ENCODE measurements at places on chromosomes 5 and 9. TPM values are rescaled to one million over a fixed set of nuclear protein-coding genes. Genes with fewer than 3 reads are reported as not detected.

- DNase-seq = no peak
- no peak overlapping the region for H3K4me3 ChIP-seq
- no peaks in the 10 kb centered on the region for H3K36me3 ChIP-seq
- H3K4me1 ChIP-seq = no peaks in the 10 kb centered on the region
- H3K27ac ChIP-seq = no peak overlapping the region
Observed at GRCh38 chr5:59829386-59829785, 64.1 kb downstream of the PDE4D start.

DNA sequence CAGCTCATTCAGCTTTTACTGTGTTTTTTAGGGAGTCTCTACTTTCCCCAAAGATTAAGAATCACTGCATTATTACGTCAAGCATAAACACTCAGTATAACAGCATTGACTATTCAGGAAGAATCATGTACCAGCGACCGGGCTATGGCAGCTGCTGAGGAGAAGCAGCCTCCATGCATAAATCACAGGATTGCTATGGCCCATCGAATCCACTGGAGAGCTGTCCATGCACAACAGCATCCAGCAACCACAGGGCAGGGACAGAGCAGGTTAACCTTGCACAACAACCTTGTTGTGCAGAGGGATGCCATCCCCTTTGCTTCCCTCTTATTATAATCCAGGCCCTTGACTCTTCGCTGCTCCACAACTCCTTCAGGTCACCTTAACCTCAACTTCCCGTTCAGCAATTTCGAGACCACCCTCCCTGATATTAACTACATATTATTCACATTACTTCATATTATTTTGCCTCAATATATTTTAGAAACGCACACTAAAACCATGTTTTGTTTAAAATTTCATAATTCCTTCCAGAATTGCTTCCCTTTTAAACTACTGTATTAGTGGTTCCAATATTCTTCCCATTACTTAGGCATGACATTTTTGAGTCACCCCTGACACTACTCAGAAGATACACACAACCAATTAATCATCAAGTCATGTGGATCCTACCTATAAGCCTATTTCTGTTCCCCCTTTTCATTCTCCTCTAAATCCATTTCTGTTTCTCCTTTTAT, 991 bp downstream of the IARS1 start:
- peak overlapping the region; percentile 64 for H3K27ac ChIP-seq
- H3K27me3 ChIP-seq = no peaks in the 10 kb centered on the region
- DNase-seq = no peak

GRCh38 chr9:77502568-77502967, 145.6 kb downstream of the GNA14 start:
- H3K36me3 ChIP-seq = no peaks in the 10 kb centered on the region
- peaks cover 15% of the 10 kb centered on the region for H3K4me1 ChIP-seq
- H3K4me3 ChIP-seq = no peak overlapping the region
- no peaks in the 10 kb centered on the region for H3K27me3 ChIP-seq
- H3K27ac ChIP-seq = no peak overlapping the region

GRCh38 chr9:90726215-90726614, 75.4 kb upstream of the SYK start:
- H3K4me1 ChIP-seq = no peaks in the 10 kb centered on the region
- H3K4me3 ChIP-seq = no peak overlapping the region
- no peak overlapping the region for H3K27ac ChIP-seq
- no peaks in the 10 kb centered on the region for H3K36me3 ChIP-seq
- no peak for DNase-seq
- H3K27me3 ChIP-seq = no peaks in the 10 kb centered on the region

- no peaks in the 10 kb centered on the region for H3K4me1 ChIP-seq
- no peaks in the 10 kb centered on the region for H3K36me3 ChIP-seq
- DNase-seq = no peak
- H3K27ac ChIP-seq = no peak overlapping the region
- no peaks in the 10 kb centered on the region for H3K27me3 ChIP-seq
Observed at GRCh38 chr5:115391780-115392179, 95.3 kb upstream of the CCDC112 start.

- DNase-seq = no peak
- H3K4me3 ChIP-seq = no peak overlapping the region
- H3K27me3 ChIP-seq = peaks cover 8% of the 10 kb centered on the region
- H3K4me1 ChIP-seq = no peaks in the 10 kb centered on the region
- H3K27ac ChIP-seq = no peak overlapping the region
- no peaks in the 10 kb centered on the region for H3K36me3 ChIP-seq
Observed at GRCh38 chr5:175444905-175445456, 999 bp upstream of the DRD1 start.

DNA sequence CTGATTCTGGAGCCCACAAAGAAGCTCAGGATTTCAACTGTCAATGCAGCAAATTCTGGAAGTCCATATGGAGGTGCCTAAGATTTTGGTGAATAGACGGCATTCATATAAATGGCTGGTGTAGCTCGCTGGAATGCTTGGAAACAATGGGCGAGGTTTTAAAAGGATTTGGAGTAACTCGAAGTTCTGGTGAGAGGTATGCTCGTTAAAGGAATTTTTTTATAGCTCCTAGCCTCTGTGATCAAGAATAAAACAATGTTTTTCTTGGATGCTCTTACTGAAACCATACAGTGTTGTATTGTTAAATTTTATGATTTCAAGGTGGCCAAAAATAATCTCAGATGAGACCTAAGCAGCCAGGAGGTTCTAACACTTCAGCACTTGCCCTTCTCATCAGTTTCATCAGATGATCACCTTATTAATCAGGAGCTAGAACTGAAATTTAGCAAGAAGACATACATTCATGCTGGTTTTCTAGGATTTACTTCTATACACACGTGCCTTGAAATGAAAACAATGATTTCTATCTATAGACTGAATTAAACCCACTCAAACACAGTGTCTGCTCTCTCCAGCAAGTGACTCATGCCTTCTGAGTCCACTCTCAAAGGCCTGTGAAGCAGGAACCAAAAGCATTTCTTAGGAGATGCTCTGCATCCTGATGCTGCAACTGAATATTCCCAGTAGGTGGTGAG, 79.2 kb downstream of the OTULIN start:
- peak; percentile 64 for DNase-seq
- no peak overlapping the region for H3K4me3 ChIP-seq
- no peaks in the 10 kb centered on the region for H3K36me3 ChIP-seq
- no peak overlapping the region for H3K27ac ChIP-seq

GRCh38 chr5:149434162-149435014, 55.3 kb upstream of the IL17B start:
- no peak overlapping the region for H3K27ac ChIP-seq
- peaks cover 14% of the 10 kb centered on the region for H3K4me1 ChIP-seq
- no peaks in the 10 kb centered on the region for H3K36me3 ChIP-seq

DNA sequence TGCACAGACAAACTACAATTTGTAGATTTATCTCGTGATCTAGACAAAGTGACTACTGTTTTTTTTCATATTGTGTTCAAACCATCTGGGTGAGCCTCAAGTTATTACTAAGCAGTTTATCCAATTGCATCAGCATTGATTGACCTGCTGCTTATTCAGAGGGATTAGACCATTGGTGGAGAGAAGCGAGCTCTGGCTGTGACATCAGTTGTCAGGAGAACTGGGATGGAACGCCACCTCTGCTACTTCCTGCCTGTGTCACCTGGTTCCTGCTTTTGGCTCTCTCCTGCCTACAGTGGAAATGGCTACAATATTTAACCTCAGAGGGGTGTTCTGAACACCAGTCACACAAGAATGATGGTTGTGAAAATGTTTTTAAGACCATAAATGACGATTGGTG, 12.1 kb downstream of the NR4A3 start:
- H3K4me1 ChIP-seq = no peaks in the 10 kb centered on the region
- no peak overlapping the region for H3K27ac ChIP-seq
- no peak for DNase-seq
- H3K27me3 ChIP-seq = peaks cover 34% of the 10 kb centered on the region

GRCh38 chr5:76733049-76733417, 17.1 kb downstream of the F2R start:
- peaks cover 11% of the 10 kb centered on the region for H3K4me1 ChIP-seq
- no peak for DNase-seq
- H3K27ac ChIP-seq = no peak overlapping the region
- H3K36me3 ChIP-seq = peaks cover 34% of the 10 kb centered on the region

DNA sequence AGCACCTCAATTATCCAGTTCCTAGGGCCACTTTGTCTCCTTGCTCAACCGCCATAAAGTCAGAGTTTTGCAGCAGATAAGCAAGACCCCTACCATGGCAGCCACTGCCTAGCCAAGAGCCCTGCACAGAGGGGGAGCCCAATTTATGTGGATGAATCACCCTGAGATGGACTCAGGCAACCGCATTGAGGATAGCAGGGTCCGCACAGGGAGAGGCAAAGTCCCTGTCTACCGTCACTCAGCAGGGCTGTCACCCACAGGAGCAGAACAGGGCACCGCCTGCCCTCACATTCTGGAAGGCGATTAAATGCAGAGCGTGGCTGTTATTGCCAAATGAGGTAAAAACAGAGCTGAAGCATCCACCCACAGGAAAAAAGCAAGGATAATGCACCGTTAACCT, 1.7 kb downstream of the FBP2 start:
- H3K36me3 ChIP-seq = no peaks in the 10 kb centered on the region
- no peaks in the 10 kb centered on the region for H3K27me3 ChIP-seq
- no peaks in the 10 kb centered on the region for H3K4me1 ChIP-seq
- H3K4me3 ChIP-seq = no peak overlapping the region
- no peak for DNase-seq
- no peak overlapping the region for H3K27ac ChIP-seq

DNA sequence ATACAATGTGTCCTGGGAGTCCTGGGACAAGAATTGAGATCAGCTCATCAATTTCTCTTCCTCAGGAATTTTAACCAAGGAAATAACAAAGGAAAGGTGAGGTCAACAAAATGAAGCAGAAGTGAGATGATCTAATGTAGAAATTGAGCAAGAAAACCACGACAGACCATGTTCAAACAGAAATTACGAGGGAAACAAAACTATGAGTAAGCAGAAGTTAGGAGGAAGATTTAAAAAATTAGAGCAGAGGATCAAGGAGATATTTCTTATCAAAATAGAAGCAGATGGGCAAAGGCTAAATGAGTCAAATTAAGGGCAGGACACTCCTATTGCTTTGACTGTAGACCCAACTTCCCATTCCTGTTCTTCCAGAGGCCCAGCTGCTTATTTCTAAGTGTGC, 97.4 kb downstream of the HINT1 start:
- H3K4me3 ChIP-seq = no peak overlapping the region
- DNase-seq = no peak
- no peaks in the 10 kb centered on the region for H3K4me1 ChIP-seq
- no peak overlapping the region for H3K27ac ChIP-seq
- no peaks in the 10 kb centered on the region for H3K27me3 ChIP-seq

DNA sequence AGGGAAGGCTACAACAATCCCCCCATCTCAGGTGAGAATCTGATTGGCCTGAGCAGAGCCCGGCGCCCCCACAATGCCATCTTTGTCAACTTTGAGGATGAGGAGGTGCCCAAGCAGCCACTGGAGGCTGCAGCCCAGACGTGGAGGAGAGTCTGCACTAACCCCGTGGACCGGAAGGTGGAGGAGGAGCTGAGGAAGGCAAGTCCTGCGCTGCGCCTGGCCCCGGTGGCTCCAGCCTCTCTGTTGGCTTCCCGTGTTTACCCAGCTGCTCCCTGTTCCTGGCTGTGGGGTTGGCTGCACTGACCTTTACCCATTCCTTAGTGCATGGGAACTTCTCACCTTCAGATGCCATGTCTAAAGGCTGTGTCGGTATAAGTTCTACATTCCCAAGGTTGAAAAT, 11.0 kb upstream of the CEL start:
- no peak overlapping the region for H3K27ac ChIP-seq
- no peaks in the 10 kb centered on the region for H3K27me3 ChIP-seq
- no peak overlapping the region for H3K4me3 ChIP-seq
- peak; percentile 42 for DNase-seq

DNA sequence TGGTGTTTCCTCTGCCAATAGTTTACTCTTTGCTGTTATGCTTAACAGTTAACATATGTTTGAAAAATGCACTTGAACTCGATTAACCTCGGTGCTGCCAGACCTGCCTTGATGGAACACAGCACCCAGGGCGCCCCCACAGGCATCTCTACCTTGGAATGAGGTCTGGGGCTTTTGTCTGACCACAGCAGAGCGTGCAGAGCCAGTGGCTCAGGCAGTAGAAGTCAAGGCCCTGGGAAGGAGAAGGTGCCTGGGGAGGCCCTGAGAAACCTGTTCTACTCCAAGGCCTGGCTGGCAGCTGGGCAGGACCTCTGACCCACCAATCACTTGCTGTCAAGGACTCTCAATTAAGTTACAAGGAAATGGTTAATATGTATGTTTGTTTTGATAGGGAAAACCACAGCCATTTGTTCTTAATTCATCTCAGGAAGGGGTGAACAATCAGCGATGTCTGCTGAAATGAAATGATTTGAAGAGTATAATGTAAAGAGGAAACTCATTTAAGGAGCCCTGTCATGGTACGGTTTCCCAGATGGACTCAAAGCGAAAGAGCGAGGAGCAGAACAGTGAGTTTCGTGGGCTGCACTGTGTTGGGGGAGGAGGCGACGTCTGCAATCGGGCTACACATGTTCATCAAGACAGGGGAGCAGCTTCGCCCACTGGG, 21.9 kb downstream of the MACROH2A1 start:
- H3K4me3 ChIP-seq = no peak overlapping the region
- H3K4me1 ChIP-seq = peaks cover 21% of the 10 kb centered on the region
- H3K27me3 ChIP-seq = no peaks in the 10 kb centered on the region

- DNase-seq = no peak
- H3K27ac ChIP-seq = no peak overlapping the region
- H3K36me3 ChIP-seq = no peaks in the 10 kb centered on the region
- H3K27me3 ChIP-seq = no peaks in the 10 kb centered on the region
- H3K4me3 ChIP-seq = no peak overlapping the region
Observed at GRCh38 chr9:132537352-132537751, 45.1 kb upstream of the BARHL1 start.

- no peak overlapping the region for H3K4me3 ChIP-seq
- H3K27me3 ChIP-seq = no peaks in the 10 kb centered on the region
- H3K4me1 ChIP-seq = no peaks in the 10 kb centered on the region
- DNase-seq = no peak
Observed at GRCh38 chr5:7209658-7210057, 186.3 kb upstream of the ADCY2 start.

DNA sequence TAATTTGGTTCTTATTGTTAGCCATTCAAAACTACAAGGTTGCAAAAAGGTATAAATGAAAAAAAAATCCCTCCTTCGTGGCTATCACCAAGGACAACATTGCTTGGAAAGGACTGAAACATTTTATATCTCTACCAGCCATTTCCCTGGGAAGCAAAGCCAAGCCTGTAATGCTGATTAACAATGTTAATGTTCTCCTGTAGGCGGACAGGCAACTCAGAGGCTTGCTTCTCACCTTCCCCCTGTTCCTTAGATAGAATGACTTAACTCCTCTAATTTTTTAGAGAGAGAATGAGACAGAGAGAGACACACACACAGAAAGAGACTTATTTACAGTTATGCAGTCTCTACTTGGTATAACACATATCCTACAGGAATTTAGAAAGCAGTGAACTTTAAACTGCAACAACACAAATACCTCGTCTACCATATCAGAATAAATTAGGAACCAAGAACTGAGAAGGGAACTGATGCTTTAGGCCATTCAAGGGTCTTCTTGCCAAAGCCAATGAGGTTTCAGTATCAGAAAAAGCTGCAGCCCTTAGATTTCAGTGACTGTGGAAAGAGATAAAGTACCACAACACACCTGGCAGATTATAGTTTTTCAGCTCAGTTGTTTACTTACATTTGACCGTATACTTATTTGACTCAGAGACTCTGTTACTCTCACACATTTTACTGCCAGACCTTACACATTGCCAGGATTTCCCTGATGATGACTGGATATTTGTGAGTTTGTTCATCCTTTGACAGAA, 20.9 kb upstream of the MAN2A1 start:
- H3K36me3 ChIP-seq = no peaks in the 10 kb centered on the region
- H3K4me3 ChIP-seq = no peak overlapping the region
- DNase-seq = peak; percentile 6
- H3K27me3 ChIP-seq = no peaks in the 10 kb centered on the region
- H3K4me1 ChIP-seq = peaks cover 17% of the 10 kb centered on the region
- H3K27ac ChIP-seq = peak overlapping the region; percentile 9

LCN6 gene
- total RNA-seq = not detected

C8G gene
- 1.4 TPM for total RNA-seq

SEMA5A gene
- 0.04 TPM for total RNA-seq

SPINK13 gene
- not detected for total RNA-seq

SOHLH1 gene
- not detected for total RNA-seq

PCDHB3 gene
- total RNA-seq = not detected
